ENCODE measurements at places on chromosomes 16 and 17. TPM values are rescaled to one million over a fixed set of nuclear protein-coding genes. Genes with fewer than 3 reads are reported as not detected.

DNA sequence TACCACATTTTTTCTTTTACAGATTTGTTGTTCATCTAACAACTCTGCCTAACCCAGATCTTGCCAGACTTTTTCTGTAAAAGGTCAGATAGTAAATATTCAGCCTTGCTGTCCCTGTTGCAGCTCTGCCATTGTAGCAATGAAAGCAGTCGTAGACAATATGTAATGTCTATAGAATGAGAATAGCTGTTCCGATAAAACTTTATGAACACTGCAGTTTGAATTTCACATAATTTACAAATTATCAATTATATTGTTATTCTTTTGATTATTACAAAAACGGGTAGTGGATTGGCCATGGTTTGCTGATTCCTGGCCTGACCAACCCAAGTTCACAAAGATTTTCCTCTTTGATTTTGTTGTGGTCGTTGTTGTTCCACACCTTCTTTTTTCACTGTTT, 2.9 kb downstream of the LRRC37B start:
- H3K27ac ChIP-seq = no peak overlapping the region
- no peak for DNase-seq
- H3K4me1 ChIP-seq = peaks cover 7% of the 10 kb centered on the region
- no peaks in the 10 kb centered on the region for H3K36me3 ChIP-seq

DNA sequence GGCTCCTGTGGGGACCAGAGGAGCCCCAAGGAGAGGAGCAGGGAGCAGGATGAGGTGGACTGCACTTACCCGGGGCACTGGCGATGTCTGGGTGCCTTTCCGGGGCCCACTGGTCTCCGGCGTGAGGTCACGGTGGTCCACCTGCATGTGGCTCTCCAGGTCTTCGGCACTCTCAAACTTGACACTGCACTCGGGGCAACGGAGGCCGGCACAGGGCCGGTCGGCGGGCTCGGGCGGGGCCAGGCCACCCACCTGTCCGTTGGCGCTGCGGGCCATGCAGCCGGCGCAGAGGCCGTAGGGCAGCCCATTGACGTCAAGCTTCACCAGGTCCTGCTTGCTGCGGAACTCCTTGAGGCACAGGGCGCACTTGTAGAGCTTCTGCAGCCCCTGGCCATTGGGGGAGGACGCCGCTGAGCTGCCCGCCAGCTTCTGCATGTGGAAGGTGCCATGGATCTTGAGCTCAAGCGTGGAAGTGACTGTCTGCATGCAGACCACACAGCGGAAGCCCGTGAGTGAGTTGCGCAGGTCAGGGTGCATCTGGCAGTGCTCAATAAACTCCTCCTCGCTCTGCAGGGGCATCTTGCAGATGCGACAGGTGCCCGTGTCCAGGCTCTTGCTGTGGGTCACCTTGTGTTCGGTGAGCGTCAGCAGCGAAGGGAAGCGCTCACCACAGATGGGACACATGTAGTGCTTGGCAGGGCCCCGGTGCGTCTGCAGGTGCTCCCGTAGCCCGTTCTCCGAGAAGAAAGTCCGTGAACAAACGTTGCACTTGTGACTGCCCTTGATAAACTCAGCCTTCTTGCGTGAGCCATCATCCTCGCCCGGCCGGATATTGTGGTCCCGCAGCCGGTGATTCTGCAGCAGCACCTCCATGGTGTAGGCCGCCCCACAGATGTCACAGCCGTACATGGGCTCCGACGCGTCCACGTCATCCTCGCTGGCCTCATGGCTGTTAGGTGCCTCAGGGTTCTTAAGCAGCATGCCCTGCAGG, 220.0 kb downstream of the ZNF423 start:
- DNase-seq = no peak
- peaks cover 39% of the 10 kb centered on the region for H3K36me3 ChIP-seq
- H3K27ac ChIP-seq = no peak overlapping the region
- H3K4me1 ChIP-seq = peaks cover 60% of the 10 kb centered on the region
- no peaks in the 10 kb centered on the region for H3K27me3 ChIP-seq
- no peak overlapping the region for H3K4me3 ChIP-seq

GRCh38 chr16:12099451-12100123, 123.1 kb downstream of the SNX29 start:
- no peaks in the 10 kb centered on the region for H3K27me3 ChIP-seq
- peaks cover 37% of the 10 kb centered on the region for H3K4me1 ChIP-seq
- no peak overlapping the region for H3K4me3 ChIP-seq
- DNase-seq = no peak
- no peaks in the 10 kb centered on the region for H3K36me3 ChIP-seq

DNA sequence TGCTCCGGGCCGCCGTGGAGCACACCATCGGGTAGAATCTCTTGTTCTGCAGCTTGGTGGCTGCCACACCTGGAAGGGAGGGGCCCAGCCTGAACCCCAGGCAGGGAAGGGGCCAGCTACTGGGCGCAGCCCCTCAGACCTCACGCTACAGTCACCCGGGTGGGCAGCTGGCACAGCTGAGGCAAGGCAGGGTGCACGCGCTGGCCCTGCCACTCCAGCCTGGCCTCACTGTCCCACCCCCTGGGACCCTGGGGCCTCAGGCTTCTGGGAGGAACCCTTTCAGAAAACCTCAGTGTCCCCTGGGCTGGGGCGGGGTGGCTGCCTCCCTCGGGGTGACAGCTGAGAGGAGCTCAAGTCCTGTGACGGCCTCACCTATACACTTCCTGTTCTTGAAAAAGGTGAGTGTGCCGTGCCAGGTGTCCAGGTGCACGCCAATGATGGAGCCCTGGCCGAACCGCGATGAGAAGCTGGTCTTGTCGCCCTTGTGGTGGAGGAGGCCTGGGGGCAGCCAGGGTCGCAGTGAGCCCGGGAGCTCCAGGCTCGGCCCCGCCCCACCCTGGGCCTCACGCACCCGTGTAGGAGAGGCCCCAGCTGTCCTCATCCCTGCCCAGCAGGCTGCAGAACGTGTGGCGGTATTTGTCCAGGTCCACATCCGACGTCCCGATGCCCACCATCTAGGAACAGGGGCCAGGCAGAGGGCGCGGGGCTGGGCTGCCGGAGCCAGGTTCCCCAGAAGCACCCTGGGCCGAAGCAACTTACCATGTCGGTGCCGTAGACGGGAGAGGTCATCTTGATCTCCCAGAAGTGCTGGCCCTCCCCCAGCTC, 4.7 kb upstream of the MRPS34 start:
- no peaks in the 10 kb centered on the region for H3K27me3 ChIP-seq
- H3K36me3 ChIP-seq = peaks cover 61% of the 10 kb centered on the region
- no peak overlapping the region for H3K4me3 ChIP-seq
- H3K27ac ChIP-seq = no peak overlapping the region
- DNase-seq = no peak
- peaks cover 25% of the 10 kb centered on the region for H3K4me1 ChIP-seq

DNA sequence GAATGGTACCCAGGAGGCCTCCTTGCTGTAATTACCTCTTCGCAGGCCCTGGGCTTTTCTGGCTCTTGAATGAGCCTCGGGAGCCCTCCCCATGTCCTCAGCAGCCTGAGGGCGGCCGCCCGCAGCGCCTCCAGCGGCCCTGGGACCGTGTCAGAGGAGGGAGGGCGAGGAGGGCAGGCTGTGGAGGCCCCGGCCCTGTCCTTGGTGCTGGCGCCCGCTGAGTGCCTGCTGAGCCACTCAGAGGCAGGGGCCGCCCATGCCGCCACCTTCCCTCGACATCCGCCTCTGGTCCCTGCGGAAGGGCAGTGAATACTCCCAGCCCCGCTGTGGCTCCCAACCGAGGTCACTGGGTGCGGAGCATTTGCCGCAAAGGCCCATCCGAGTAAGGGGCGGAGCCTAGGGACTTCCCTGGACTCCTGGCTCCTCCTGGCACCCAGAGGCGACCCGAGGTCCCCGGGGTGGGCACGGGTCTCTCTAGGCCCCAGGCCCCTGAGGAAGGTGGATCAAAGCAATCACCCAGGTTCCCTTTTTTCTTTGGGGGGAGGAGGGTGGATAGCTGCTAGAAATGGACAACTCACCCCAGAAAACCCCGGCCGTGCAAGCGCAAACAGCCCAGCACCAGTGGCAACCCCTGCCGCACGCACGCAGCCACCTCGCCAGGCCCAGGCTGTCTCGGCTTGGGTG, 2.8 kb downstream of the RBFOX3 start:
- H3K27ac ChIP-seq = no peak overlapping the region
- H3K4me3 ChIP-seq = no peak overlapping the region

DNA sequence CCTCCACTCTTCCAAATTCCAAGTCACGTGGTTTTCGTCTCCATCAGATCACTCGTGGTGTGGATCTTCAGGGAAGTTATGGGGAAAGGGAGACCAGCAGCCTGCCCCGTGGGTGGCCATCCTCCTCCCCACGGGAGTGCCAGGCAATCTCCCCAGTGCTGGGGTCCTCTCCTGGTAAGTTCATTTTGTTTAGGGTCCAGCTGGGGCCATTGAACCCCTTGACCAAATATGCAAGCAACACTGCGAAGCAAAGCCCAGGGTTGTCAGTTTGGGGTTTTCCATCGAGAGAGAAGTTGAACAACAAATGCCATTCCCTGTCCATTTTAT, 4.1 kb upstream of the LCMT1 start:
- peak overlapping the region; percentile 83 for H3K27ac ChIP-seq
- H3K4me1 ChIP-seq = peaks cover 22% of the 10 kb centered on the region
- H3K27me3 ChIP-seq = peaks cover 2% of the 10 kb centered on the region
- H3K36me3 ChIP-seq = no peaks in the 10 kb centered on the region

DNA sequence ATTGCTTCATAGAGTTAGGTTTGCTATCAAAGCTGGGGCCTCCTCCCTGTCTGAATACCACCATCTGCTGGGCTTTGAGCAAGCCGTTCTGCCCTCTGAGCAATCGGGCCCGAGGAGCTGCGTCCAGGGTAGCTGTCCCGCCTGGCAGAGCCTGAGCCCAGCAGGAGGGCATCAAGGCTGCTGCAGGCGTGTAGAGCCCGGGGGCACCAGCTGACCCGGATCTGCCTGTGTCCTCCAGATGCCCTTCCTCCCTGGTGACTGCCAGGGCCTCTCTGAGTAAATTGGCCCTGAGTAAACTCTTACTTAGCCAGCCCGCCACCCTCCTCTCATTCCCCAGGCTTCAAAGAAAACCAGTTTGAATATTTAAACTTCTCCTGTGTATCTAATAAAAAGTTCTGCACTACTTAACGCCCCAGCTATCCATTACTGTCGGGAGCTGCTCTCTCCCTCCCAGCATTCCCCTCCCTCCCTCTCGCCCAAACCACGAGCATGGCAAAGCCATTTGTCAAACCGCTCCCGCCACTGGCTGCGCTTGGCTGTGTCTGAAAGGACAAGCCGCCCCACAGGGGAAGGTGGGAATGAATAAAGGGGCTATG, 16.4 kb downstream of the CDK5RAP3 start:
- peaks cover 29% of the 10 kb centered on the region for H3K4me1 ChIP-seq
- H3K27ac ChIP-seq = peak overlapping the region; percentile 47

DNA sequence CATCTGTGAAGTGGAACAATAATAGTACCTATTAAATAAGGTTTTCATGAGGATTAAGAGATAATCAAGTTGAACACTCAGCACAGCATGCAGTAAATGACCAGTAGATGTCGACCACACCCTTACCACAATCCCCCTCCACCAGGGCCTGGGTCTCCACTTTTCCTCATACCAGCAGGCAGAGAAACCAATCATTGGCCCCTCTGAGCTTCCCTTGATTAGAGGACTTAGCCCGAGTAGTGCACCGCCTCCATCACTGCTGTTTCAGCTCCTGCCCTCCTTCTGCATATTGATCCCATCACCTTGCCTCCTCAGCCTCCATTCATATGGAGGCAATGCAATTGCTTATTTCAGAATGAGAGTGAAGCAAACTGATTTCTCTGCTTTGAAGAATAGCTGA, 96.5 kb upstream of the CDH11 start:
- no peaks in the 10 kb centered on the region for H3K27me3 ChIP-seq
- no peak overlapping the region for H3K27ac ChIP-seq
- H3K4me3 ChIP-seq = no peak overlapping the region
- DNase-seq = no peak

DNA sequence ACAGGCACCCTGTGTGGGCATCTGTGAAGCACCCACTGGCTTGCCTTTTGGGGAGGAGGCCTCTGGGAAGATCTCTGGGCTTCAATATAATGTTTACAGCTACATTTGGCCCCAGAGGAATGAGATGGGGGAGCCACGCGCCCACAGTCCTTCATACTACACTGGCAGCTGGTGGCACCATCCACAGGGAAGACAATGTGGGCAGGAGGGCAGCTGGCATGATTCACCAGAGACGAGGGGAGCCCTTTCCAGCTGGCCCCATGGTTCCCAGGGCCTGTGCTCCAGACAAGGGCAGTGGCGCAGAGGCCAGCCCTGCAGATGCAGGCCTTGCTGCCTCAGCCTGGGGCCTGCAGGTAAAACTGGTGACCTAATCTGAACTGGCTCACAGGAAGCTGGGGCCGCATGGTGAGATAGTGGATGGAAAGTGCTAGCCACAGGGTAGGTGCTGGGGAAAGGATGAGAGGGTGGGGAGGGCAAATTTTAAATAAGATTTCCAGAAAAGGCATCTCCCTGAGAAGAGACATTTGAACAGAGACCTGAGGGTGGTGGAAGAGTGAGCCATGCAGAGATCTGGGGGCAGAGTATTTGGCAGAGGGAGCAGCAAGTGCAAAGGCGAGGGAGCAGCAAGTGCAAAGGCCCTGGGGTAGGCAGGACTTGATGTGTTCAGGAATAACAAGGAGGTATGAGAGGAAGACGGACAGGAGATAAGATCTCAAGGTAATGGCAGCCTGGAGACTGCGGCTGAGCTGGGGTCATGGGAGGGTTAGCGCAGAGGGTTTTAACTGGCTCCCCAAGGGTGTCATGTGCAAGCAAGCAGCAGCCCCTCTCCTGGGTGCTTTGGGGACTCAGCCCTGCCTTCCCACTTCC, 12.1 kb upstream of the KCNJ12 start:
- H3K4me3 ChIP-seq = no peak overlapping the region
- H3K27me3 ChIP-seq = peaks cover 3% of the 10 kb centered on the region
- no peaks in the 10 kb centered on the region for H3K36me3 ChIP-seq

ABCC3 gene
- polyA plus RNA-seq = 0.30 TPM

BIRC5 gene
- polyA plus RNA-seq = 18.2 TPM
